T-helper 9 cell (primary cell): ENCODE measurements at places on chromosomes 2 and 18.

- no peak for DNase-seq
These were observed 344.3 kb upstream of the KYNU start for GRCh38 chr2:142533177-142533576.

DNA sequence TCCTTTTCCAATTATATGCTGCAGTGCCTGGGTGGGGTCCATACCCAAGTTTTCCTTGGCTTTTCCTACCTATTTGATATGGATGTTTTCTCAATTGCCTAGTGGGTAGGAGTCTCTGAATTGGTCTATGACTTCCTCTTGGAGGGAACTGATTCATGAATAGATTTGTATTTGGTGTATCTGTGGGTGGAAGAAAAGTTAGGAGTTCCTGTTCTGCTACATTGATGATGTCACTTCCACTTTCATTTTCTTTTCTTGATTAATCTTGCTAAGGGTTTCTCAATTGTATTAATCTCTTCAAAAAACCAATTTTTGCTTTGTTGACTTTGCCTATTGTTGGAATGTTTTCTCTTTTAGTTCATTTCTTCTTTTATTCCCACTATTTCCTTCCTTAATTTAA lies 37.4 kb upstream of the SLC9A2 start:
- no peak for DNase-seq

DNA sequence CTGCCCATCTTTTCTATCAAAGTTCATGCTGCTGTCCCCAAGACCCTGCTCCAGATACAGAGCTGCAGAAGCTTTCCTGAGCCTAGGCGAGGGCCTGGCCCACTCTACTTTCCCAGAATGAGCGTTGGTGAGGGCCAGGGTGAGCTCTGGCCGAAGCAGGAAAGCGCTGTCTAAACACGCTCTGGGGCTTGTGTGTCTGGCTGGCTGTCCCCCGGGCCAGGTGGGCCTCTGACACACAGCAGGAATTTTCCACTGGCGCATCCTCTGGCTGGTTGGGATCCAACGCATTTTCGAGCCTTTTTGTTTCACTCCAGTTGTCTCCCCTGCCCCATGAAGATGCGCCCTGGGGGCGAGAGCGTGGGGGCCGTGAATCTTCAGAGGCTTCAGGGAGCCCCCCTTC lies 17.8 kb upstream of the KCNK3 start:
- DNase-seq: no peak

GRCh38 chr2:215866606-215867005 lies 146.7 kb downstream of the MREG start:
- no peak for DNase-seq

DNA sequence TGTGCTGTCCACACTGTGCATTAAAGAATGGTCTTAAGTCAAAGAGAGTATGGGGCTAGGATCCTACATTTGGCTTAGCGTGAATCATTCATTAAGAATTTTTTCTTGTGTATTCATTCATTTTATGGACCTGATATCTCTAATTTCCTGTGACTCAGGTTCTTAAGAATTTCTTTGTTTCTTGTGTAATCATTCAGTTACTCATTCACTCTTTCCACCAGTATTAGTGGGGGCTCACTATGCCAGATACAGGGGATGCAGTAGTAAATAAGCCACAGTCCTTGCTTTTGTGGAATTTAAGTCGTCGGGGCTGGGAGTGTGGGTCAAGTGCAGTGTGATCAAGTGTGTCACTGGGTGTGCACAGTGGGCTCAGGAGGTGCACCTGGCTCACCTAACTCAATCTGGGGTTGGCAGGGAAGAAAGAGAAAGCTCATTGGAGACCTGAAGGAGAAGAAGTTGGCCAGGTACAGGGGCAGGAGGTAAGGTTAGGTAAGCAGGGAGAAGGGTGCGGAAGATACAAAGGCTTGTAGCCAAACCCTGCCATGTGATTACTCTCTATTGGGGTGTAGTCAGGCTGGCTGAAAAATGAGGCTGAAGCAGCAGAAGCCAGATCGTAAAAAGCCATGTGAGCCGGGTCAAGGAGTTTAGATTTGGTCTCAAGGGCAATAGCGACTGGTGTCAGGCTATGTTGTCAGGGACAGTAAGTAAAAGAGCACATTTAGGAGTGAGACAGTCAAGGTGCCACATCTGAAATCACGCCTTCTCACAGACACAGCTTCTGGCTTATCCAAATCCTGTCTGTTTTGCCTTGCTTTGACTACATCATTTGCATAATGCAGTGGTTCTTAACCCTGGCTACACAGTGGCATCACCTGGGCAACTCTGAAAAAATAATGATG lies 67.2 kb downstream of the KCTD1 start:
- no peak for DNase-seq

GRCh38 chr2:84870306-84870705 lies 10.6 kb downstream of the TRABD2A start:
- no peak for DNase-seq

- DNase-seq: no peak
These were observed 431.3 kb downstream of the TSN start for GRCh38 chr2:122186761-122187222.

GRCh38 chr2:215136669-215137328 lies 1.6 kb downstream of the ABCA12 start:
- no peak for DNase-seq

GRCh38 chr18:54805571-54806334 lies 22.5 kb upstream of the RAB27B start:
- no peak for DNase-seq

GRCh38 chr18:7646174-7646886 lies 79.2 kb downstream of the PTPRM start:
- DNase-seq: no peak

- DNase-seq: no peak
These were observed 56.6 kb downstream of the XRCC5 start for GRCh38 chr2:216165711-216166110.

- DNase-seq: no peak
These were observed 1237.1 kb downstream of the LRP1B start for GRCh38 chr2:140893685-140894084.

DNA sequence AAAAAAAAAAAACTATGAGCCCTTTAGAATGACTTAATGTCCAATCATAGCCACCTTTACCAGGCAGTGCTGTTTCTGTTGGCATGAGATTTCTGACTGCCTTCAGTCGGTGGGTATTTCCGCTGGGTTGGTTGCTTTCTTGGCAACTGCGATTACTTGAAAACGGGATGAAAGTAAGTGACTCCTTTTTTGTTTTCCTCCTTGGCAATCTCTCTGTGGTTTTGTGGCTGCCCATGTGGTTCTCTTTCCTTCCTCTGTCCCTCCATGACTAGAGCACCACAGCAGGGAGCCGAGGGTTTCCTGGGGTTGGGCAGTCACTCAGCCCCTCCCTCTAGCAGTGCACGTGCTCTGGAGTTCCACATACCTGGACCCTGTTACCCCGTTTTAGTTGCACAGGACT lies 112.1 kb downstream of the KLHL29 start:
- DNase-seq: no peak

DNA sequence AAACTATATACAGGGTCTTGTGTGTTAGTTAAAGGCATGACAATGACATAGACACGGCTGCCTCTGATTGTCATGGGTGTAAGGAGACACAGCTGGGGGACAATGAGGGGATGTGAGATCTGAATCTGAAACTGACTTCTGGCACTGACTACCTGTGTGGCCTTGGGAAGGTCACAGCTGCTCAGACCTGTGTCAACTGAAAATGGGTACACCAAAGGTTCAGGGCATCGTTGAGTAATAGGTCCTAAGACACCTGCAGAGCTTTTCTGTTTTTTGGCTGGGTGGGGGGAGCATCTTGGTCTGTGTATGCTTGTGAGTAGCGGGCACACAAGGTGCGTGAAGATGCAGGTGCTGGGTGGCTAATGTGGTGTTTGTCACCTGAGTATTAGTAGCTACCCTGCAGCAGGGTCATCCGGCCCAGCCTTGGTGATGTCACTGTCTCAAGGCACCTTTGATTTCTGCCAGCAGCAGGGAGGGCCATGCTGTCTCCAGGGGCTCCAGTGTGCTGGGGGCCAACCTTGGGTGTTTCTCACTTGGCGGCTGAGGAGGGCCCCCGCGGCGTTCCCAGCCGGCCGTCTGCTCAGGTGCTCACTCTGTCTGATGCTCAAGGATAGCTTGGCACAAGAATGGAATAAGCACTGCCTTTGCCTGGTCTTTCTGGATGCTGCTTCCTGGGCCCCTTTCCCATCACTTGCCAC lies 53.1 kb upstream of the HS6ST1 start:
- DNase-seq: no peak

DNA sequence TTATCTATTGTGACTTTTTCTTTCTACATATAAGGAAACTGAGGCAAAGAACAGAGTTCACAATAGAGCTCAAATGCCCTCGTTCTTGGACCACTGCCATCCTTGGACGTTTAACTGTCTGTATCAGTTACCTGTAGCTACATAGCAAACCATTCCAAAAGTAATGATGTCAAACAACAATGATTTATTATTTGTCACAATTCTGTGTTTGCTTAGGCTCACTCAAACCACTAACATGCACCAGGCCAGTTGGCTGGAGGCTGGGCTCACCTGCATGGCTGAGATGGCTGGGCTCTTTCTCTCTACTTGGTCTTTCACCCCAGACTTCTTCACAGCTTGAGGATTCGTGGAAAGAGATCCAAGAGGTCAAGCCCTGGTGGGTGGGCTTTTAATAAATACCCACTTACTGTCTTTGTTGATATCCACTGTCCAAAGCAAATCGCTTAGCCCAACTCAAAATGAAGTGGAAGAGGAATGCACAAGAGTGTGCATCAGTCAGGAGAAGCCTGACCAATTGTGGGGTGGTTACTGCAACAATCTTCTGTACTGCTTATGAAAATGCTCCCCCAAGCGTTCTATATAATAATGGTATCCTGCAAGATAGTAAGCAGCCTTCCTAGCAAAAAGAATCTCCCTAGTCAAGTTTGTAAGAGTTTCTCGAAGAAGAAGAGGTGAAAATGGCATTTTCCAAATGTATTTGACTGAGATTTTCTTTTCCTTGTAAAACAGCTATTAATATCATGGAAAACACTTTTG lies 163.5 kb upstream of the NT5C1B start:
- DNase-seq: no peak

DNA sequence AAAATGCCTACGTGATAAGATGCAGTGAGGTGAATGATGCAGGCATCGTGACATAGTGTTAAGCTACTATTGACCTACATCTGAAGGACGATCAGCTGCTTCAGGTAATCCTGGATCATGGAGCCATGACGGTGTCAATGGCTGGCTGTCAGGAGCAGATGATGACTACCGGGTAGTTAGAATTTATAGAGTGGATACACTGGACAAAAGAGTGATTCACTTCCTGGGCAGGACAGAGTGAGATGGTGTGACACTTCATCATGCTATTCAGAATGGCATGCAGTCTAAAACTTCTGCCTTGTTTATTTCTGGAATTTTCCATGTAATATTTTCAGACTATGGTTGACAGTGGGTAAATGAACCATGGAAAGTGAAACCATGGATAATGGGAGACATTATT lies 29.5 kb downstream of the METTL8 start:
- DNase-seq: no peak

DNA sequence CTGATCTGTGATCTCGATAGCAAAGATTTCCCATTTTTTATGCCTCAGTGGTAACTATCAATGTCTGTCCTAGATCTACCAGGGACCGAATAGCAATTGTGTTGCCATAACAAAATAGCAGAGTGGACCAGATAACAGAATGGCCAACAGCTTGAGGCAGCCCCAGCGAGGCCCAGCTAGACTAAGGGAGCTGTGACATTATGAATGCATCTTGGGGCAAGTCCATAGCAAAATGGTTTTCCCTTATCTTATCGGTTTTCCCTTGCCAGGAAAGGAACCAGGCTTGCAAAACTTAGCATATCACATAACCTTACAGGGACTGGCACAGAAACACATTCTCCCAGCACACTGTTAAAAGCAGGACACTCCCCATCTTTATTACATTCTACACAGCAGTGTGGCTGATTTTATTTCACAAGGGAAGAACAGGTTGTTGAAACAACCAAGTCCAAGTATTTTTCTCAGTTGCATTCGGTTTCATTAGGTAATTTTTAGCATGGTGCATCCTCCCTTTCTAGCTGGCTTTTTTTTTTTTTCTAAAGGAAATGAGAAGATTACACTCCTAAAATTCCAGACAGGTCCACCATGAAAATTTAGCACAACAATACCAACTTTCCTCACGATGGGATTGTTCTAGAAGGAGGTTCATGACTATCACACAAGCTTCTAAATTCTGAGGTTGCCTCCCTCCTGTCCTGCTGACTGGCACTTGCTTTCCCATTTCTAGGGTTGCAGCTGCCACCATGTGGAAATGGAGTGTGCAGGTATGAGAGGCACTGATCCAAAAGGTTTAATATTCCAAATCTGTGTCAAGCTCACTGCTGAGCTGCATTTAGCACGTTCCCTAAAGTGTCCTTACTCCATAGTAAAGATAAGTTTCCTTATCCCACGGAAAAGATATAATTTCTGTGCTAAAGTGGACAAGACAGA lies 97.0 kb upstream of the SLC35G4 start:
- DNase-seq: no peak

DNA sequence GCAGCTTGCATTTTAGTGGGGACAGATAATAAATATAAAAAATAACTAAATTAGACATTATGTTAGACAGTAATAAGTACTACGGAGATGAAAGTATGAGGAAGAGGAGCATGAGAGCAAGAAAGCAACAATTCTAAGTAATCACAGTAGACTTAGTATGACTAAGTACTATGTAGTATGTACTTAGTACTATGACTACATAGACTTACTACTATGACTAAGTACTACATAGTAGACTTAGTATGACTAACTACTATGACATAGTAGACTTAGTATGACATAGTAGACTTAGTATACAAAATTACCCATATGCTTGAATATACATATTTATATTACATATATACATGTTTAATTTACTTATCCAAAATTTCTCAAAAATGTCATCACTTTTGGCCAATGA lies 29.3 kb downstream of the CDH20 start:
- no peak for DNase-seq

DNA sequence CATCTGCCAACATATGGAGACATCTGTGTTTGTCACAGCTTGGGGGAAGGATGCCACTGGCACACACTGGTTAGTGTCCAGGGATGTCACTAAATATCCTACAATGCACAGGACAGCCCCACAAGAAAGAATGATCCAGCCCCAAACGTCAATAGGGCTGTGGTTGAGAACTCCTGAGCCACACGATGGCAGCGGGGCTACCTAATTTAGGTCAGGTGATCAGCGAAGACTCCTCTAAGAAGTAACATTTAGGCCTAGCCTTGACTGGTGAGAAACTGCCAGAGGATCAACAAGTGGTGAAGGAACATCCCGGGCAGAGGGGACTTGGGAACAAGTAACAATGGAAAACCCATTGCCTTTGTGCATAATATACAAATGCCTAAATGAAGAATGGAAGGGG lies 5.0 kb upstream of the TGIF1 start:
- DNase-seq: no peak

DNA sequence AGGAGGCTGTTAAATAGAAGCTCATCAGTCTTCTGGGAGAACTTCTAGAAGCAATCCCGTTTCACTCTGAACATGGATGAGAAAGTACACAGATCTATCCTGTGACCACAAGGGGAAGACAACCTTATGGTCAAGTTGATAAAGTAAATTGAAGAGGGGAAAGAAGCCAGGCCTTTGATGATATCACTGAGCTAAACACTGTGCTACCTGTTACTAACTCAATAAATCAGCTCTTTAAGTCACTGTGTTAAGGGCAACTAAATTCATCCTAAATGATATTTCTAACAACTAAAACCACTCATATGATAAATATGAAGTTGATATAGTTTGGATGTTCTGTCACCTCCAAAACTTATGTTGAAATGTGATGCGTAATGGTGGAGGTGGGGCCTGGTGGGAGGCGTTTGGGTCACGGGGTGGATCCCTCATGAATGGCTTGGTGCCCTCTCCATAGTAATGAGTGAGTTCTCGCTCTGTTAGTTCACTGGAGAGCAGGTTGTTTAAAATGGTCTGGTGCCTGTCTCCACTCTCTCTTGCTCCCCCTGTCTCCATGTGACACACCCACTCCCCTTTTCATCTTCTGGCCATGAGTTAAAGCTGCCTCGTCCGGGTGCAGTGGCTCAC lies 23.6 kb downstream of the OLA1 start:
- no peak for DNase-seq
